ENCODE measurements at places on chromosomes 1 and 21.

- no peak for DNase-seq
These were observed 710 bp upstream of the SLC30A1 start for GRCh38 chr1:211579440-211580302.

DNA sequence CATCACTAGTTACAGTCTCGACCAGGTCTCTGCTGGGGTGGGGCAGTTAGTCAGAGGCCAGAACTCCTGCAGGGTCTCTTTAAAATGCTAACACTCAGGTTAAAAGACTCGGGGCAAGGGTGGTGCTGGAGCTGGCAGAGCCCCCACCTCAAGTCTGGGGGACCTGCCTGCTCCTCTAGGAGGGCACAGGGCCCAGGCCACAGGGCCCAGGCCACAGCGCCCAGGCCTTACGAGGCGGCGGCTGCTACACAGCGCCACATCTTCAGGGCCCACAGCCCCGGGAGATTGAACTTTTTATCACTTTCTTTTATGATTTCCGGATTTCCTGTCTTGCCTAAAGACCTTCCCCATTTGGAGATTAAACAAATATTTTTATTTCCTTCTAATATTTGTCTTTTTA lies 10.4 kb downstream of the MPZ start:
- DNase-seq = no peak

DNA sequence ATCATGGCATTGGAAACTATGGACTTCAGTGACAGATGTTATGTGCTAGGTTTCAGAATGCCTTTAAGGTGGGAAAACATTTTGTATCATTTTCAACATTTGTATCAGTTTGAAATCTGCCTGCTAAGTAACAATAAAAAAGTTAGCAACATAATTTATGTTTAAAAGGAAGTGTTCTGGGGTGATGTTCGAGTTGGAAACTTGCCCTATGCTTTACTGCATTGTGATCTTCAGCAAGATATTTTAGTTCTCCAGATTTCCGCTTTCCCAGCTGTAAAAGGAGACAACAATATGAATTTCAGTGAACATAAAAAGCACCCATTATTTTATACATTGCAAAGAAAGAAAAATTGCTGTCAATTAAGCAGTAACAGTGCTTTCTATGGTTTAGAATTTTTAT lies 187.4 kb downstream of the DISC1 start:
- no peak for DNase-seq

DNA sequence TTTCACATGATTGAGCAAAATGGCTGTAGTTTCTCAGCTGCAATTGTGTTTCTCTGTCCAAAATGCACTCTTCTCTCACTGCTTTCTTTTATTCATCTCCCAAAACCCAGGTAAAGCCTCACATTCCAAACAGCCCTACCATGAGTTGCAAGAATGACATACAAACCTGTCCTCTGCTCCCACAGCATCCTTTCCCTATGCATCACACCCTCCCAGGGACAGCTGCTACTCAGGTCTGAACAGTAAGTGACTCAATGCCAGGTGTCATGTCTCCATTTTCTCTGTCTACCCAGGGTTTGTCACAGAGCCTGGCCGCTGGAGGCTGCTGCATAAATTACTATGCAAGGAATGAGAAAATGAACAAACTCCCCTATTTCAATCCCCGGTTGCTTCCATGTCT lies 118.5 kb downstream of the PLD5 start:
- DNase-seq = no peak

DNA sequence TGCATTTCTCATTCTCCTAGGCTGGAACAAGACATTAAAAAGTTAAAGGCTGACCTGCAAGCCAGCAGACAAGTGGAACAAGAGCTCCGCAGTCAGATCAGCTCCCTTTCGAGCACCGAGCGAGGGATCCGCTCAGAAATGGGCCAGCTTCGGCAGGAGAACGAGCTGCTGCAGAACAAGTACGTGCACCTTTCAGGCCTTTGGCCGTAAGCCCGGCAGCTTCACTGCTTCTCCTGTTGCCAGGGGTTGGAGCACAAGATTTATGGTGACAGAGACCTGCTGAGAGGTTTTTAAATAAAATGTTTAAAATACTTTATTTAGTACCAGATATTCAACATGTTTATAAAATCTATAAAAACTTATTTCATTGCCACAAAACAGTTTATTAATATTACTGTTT lies 53.4 kb downstream of the MACO1 start:
- no peak for DNase-seq

DNA sequence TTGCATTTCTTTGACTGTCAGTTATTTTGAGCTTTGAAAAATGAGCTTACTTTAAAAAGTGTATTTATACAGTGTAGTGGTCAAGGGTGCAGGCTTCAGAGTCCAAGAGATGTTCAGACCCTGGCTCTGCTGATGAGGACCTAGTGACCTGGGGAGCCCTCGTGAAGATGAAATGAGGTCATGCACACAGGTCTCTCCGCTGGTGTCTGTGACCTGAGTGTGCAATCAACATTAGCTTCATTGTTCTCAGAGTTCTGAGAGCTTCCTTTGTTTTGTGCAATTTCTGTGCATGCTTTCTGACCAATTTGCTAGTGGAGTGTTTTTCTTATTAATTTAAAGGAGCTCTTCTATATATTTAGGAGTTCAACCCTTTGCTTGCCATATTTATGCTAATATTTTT lies 71.3 kb downstream of the RIPK4 start:
- DNase-seq = no peak

DNA sequence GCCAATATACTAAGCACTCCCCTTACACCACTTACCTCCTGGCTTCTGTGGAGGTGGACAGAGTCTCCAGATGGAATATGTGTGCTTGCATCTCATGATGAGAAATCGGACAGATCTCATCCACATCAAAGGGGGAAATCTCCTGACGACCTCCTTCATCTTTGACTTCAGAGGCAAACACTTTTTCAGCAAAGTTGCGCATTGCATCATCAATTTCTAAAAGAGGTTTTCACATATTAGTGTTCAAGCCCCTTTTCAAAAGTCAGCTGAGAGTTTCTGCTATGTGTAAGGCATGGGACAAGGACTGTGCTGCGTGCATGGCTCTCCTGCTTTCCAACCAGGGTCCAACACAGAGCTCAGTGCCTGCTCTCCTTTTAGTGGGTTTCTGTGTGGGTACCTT lies 6.8 kb downstream of the AMPD1 start:
- no peak for DNase-seq

Measured in stimulated activated CD8-positive, alpha-beta memory T cell treated with anti-CD3 and anti-CD28 coated beads, Interleukin-2, amount 100 ng/mL, for 1 hour (primary cell).